ENCODE measurements at places on chromosomes 5 and 9.

DNA sequence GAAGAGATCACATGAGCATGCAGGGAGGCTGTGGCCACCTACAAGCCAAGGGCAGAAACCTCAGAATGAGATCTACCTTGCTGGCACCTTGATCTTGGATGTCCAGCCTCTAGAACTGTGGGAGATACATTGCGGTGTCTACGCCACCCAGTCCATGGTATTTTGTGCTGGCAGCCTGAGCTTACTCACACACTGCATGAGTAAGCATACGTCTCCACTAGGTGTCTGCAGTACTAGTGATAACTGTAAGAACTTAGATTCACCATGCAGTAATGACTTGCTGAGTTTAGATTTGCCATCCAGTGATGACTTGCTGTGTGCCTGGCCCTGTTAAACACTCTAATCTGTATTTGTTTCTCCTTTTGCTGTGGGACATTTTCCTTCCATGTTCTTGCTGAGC lies 417.7 kb downstream of the GADD45G start:
- DNase-seq = no peak

- DNase-seq = no peak
Measured at GRCh38 chr5:76468635-76469425, 65.7 kb downstream of the IQGAP2 start.

GRCh38 chr9:30575218-30575617 lies 1809.2 kb upstream of the ACO1 start:
- no peak for DNase-seq

- no peak for DNase-seq
Measured at GRCh38 chr5:58378613-58379390, 81.1 kb downstream of the PLK2 start.

DNA sequence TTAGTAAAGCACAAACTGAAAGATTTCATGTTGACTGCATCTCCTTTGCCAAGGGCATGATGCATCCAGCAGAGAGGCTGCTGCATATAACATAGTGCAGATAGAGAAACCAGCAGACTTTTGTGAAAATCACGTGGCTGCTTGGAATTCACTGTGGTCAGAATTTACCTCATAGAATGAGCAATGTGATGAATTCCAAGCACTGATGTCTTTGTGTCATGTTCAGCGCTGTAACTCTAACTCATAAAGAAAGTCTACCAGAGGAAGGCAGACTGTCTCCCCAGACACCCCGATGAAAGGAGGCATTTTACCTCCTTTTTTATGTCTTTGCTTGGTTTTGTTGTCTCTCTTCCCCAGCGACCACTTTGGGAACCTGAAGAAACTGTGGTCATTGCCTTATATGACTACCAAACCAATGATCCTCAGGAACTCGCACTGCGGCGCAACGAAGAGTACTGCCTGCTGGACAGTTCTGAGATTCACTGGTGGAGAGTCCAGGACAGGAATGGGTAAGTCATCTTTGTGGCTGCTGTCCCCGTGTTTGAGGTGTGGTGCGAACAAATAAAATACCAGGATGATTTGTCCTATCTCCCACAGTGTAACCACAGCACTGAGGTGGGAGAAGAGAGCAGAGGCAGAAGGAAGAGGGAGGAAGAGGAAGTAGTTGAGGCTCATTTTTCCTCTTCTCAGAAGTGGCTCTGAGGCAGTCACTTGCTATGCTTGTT lies 42.0 kb downstream of the ITK start:
- no peak for DNase-seq

GRCh38 chr9:90822866-90823265 lies 21.2 kb downstream of the SYK start:
- DNase-seq = no peak

DNA sequence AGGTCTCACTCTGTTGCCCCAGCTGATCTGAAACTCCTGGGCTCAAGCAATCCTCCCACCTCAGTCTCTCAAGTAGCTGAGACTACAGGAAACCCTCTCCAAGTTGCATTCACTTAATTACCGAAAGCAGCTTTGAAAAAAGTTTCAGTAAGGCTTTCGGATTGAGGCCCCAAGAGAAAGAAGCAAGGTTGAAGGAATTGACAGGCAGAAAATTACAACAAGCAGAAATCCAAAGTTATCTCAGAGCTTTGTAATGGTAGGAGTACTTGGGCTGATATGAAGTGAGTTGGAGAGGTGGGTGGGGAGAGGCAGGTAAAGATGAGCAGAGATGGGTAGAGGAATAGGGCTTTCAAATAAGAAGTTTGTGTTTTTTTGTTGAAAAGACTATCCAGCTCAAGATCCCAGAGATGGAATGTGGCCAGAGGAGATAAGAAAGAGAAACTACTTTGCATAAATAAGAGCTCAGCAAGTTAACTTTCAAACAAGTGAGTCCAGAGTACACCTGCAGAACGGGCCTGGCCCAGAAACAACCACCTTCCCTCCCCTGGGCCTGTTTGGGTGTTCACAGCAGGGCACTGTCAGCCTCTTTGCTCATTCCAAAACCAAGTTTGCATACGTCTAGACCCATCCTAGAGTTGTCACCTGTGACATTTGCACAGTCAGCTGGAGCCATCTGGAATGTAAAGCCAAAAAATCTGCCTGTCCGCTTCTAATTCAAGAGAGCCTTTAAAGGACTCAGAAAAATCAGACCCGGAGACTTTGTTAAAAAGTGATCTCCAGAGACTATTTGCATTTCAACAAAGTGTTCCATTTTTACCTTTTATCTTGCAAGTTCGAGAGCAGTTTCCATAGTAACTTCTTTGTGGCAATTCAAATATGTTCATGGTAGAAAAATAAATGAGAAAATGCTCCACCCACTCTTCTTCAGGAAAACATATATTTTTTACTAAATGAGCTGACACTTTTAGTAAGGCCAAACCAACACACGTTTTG lies 2.2 kb upstream of the CLINT1 start:
- no peak for DNase-seq

DNA sequence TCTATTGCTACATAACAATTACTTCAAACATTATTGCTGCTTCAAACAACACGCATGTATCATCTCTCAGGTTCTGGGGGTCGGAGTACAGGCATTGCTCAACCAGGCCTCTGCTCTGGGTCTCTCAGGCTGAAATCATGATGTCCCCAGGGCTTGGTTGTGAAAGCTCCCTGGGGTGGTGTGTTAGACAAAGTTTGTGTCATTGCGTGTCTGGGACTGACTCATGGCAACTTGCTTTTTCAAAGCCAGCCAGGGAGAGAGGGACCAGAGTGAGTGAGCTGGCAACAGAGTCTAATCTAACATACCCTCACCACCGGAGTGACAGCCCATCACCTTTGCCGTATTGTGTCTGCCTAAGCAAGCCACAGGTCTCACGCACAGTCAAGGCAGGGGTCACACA lies 259.2 kb upstream of the NFIL3 start:
- DNase-seq = no peak

- DNase-seq = no peak
Measured at GRCh38 chr5:103114440-103114839, 5.5 kb downstream of the GIN1 start.

DNA sequence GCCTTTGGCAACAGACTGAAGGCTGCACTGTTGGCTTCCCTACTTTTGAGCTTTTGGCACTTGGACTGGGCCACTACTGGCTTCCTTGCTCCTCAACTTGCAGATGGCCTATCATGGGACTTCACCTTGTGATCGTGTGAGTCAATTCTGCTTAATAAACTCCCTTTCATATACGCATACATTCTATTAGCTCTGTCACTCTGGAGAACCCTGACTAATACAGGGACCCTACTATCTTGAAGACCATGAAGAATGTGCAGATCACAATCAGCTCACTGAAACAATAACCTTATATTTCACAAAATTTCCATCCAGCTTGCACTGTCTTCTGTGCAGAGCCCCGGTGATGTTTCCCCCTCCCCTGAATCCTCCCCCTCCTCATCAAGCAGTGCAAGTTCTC lies 39.8 kb downstream of the TMEM215 start:
- DNase-seq = no peak

DNA sequence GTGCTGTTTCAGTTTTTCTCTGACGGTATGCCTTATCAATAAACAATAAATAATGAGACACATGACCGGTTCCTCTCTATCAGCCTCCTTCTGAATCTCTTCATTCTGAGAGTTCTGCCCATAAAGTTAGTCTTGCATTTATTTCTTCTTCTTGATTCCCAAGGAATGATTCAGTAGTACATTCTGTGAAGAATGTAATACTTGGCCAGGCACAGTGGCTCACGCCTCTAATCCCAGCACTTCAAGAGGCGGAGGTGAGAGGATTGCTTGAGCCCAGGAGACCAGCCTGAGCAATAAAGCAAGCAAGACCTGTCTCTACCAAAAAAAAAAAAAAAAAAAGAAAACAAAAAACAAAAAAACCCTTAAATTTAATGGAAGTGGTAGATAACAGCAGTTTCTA lies 53.9 kb downstream of the PAM start:
- DNase-seq = no peak

GRCh38 chr5:142770650-142771609 lies 753 bp downstream of the ARHGAP26 start:
- DNase-seq = no peak

GRCh38 chr5:143145243-143146160 lies 258.0 kb downstream of the NR3C1 start:
- no peak for DNase-seq

DNA sequence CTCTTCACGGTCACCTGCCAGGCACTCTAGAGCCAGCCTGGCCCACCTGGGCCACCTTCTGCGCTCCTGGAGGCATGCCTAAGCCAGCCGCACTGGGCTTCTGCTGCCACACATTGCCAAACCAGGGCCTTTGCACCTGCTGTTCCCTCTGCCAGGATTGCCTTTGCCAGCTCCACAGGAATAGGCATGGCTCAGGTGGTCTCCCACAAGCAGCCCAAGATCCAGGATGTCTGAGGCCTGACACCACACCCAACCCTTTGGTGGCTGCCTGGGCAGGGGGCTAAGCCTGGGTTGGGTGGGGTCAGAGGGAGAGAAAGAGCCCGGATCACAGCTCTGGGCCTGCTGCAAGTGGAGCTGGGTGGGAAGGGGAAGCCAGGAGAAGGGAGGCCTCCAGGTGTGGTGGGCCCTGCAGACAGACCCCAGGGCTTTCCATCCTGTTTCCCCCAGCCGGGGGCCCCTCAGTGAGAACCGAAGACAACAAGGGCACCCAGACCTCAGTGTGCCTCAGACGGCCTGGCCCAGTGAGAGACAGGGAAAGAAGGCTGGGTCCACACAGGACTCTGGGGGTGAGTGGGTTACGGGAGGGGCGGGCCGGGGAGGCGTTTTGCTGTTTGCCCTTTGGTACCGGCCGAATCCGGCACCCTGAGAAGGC lies 672 bp upstream of the SUSD3 start:
- no peak for DNase-seq

- no peak for DNase-seq
Measured at GRCh38 chr9:137784046-137784445, 93.5 kb upstream of the CACNA1B start.

GRCh38 chr5:145978708-145979107 lies 42.3 kb downstream of the SH3RF2 start:
- DNase-seq = no peak

DNA sequence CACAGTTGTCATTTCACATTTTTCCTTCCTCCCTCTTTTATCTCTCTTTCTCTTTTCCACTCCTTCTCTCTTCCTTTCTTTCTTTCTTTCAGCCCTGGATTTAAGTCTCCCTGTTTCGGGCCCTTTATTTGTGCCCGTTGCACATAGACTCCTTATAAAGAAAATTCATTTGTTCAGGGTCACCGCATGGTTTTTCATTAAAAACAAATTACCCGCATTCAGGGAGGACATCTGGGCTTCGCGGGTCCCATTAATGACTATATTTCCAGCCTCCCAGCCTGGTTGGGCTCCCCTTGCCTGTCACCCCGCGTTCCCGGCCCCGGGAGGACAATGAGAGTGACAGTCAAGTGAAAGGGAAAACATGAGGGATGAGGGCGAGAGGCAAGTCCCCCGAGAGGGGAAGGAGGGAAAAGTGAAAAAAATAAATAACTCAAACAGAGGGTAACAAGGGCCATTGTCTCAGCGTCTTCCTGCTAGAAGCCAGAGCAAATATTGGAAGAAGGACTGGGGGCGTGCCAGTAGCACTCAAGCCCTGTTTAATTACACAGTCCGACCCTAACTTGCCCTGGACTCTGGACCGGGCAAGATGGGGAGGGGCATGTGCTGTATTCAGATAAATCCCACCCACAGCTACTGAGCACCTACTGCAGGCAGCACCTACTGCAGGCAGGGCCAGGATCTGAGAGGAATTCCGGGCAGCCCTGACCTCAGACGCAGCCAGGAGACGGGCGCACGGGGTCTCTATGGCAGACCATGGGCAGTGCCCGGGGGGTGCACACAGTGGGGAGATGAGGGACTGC lies 166.2 kb downstream of the PAX5 start:
- DNase-seq = peak; percentile 55
